Liver (tissue), 10 donors: ENCODE measurements at places on chromosomes 6 and 20.
A peak's percentile ranks its signal among the peaks of the same experiment; 100 is the strongest.

DNA sequence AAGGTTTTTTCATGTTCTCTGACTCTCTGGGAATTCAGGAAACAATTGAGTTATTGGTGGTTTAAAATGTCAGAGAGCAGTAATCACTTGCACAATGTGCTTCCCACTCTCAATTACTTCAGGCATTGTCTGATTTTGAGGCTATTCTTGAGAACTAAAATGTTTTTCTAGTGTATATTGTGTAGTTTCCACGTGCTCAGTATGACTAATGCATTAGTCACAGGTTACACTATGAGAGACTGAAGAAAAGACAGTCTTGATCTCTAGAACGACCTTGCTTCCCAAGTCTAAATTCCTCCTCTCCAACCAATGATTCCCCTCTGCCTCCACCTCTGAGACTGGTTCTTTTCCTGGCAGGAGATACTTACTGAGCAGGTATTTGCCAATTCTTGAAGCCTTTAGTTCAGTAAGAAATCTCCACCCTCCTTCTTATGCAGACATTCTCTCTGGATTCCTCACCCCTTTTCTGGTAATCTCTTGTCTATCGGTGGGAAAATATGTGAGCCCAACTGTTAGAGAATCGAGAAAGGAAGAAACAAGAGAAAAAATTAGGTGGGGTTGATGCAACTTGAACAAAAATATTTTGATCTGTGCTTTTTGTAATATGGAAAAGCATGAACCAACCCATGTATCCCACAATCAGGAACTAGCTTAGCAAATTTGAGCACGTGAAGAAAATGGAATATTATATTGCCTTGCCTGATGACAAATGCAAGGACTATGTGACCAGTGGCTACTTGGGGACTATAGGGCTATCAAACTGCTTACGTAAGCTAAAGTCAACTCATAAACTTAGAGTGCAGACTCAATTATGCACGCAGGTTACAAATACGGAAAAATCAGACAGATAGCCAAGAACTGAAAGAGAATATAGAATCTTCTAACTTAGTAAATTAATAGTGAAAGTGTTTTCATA lies 61.1 kb upstream of the SLC22A16 start:
- H3K4me1 ChIP-seq: no peaks in the 10 kb centered on the region
- no peak overlapping the region for H3K4me3 ChIP-seq
- no peaks in the 10 kb centered on the region for H3K36me3 ChIP-seq
- no peaks in the 10 kb centered on the region for H3K27me3 ChIP-seq
- H3K27ac ChIP-seq: no peak overlapping the region

DNA sequence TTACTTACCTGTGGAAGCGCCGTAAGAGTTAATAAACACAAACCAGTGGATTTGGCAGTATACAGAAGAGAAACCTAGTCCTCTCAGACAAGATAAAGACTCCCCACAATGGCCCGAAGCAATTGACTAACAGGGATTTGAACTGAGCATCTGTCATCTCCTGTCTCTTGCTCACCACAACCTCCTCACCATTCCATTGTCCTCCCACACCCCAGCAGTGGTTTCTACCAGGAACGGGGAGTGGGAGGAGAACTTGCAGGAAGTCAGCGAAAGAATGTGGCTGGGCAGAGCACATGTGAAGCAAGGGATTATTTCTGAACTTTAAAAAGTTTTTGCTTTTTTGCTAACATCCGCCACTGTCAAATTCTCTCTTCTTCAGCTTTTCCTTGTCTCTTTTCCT lies 24.6 kb upstream of the TAAR1 start:
- no peaks in the 10 kb centered on the region for H3K27me3 ChIP-seq
- no peak overlapping the region for H3K27ac ChIP-seq
- H3K36me3 ChIP-seq: no peaks in the 10 kb centered on the region
- no peak for DNase-seq
- no peaks in the 10 kb centered on the region for H3K4me1 ChIP-seq
- H3K4me3 ChIP-seq: no peak overlapping the region

GRCh38 chr20:62269871-62270270 lies 31.6 kb downstream of the OSBPL2 start:
- no peak for DNase-seq
- H3K27ac ChIP-seq: no peak overlapping the region
- no peaks in the 10 kb centered on the region for H3K4me1 ChIP-seq
- no peaks in the 10 kb centered on the region for H3K27me3 ChIP-seq
- H3K36me3 ChIP-seq: peaks cover 23% of the 10 kb centered on the region
- H3K4me3 ChIP-seq: no peak overlapping the region

GRCh38 chr20:14446446-14446845 lies 109.0 kb upstream of the FLRT3 start:
- DNase-seq: no peak
- no peaks in the 10 kb centered on the region for H3K4me1 ChIP-seq
- H3K36me3 ChIP-seq: no peaks in the 10 kb centered on the region
- H3K27ac ChIP-seq: no peak overlapping the region
- no peak overlapping the region for H3K4me3 ChIP-seq
- no peaks in the 10 kb centered on the region for H3K27me3 ChIP-seq

DNA sequence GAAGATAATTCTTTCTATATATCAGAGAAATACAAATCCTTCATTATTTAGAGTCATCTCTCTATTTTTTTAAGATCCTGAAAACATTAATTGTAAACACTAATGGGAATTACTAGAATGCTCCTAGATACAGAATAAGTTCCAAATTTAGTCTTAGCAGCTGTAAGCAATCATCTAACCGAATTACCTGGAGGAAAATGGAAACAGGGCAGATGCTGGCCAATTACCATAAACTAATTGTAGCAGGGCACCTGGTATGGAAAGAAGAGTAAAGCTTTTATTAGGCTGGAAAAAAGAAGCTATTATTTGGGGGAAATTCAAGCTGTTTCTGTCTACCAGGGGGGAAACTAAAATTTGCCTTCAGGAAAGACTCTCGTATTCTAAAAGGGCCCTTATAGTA lies 257.5 kb downstream of the MMUT start:
- H3K27ac ChIP-seq: no peak overlapping the region
- no peaks in the 10 kb centered on the region for H3K27me3 ChIP-seq
- DNase-seq: no peak
- H3K4me3 ChIP-seq: no peak overlapping the region
- H3K36me3 ChIP-seq: no peaks in the 10 kb centered on the region
- no peaks in the 10 kb centered on the region for H3K4me1 ChIP-seq

- H3K4me1 ChIP-seq: peaks cover 7% of the 10 kb centered on the region
- no peak for DNase-seq
- peaks cover 2% of the 10 kb centered on the region for H3K27me3 ChIP-seq
- no peaks in the 10 kb centered on the region for H3K36me3 ChIP-seq
- no peak overlapping the region for H3K27ac ChIP-seq
Observed at GRCh38 chr20:57262301-57262700, 4.1 kb downstream of the BMP7 start.

- H3K36me3 ChIP-seq: no peaks in the 10 kb centered on the region
- no peaks in the 10 kb centered on the region for H3K4me1 ChIP-seq
- H3K27me3 ChIP-seq: no peaks in the 10 kb centered on the region
- H3K27ac ChIP-seq: no peak overlapping the region
- no peak for DNase-seq
Observed at GRCh38 chr6:113805173-113805790, 51.9 kb upstream of the MARCKS start.

- no peak for DNase-seq
- no peak overlapping the region for H3K27ac ChIP-seq
- no peaks in the 10 kb centered on the region for H3K27me3 ChIP-seq
- H3K36me3 ChIP-seq: no peaks in the 10 kb centered on the region
- H3K4me3 ChIP-seq: no peak overlapping the region
Observed at GRCh38 chr6:109964949-109965348, 13.2 kb upstream of the GPR6 start.

- H3K27me3 ChIP-seq: no peaks in the 10 kb centered on the region
Observed at GRCh38 chr6:39952167-39952566, 17.9 kb upstream of the MOCS1 start.

DNA sequence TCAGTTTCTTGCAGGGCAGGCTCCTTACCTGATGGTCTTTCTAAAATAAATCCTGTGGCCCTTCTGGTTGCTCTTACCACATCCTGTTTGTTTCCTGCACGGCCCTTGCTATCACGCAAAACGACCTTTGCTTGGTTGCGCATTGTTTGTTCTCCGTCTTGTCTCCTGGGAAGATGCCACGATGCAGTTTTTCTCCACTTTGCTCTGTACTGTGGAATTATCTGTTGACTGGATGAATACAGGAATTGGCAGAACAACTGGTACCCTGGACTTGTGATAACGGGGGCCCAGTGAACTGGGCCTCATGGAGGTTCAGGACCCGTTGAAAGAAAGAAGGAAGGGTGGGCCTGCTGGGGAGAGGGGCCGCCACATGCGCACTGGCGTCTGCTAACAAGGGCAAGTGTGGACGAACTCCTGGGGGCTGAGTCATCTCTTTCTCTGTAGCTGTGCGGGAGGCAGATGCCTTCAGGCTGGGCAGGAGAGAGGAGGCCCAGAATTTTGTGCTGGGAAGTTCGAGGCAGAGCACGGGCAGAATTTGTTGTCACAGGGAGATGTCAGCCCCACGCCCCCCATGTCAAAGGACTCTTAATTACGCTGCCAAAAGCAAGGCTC lies 139.9 kb downstream of the BMP7 start:
- H3K4me3 ChIP-seq: no peak overlapping the region
- H3K36me3 ChIP-seq: no peaks in the 10 kb centered on the region
- no peak for DNase-seq
- no peaks in the 10 kb centered on the region for H3K27me3 ChIP-seq
- H3K27ac ChIP-seq: no peak overlapping the region

GRCh38 chr6:105449756-105450390 lies 47.0 kb upstream of the PREP start:
- no peaks in the 10 kb centered on the region for H3K36me3 ChIP-seq
- H3K4me1 ChIP-seq: no peaks in the 10 kb centered on the region
- H3K4me3 ChIP-seq: no peak overlapping the region
- DNase-seq: no peak

DNA sequence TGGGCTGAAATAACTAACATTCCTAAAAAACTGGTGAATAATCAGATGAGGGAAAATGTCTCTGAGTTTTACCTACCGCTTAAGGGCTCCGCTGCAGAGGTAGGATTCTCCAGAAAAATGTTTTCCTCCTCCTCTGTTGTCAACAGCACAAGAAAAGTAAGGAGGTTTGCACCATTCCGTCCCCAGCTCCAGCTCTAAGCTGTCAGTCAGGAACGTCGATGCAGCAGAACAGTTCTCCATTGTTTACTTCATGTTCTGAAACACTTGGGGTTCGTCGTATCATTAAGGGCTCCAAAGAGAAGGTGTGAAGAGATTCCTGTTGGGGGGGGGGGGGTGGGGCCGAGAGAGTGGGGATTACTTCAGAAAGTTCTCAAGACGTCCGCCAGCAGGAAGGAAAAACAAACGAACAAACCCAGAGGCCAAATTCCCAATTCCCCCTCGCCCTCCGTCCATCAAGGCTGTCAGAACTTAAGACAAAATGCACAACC lies 734 bp downstream of the MMS22L start:
- no peak overlapping the region for H3K27ac ChIP-seq
- H3K36me3 ChIP-seq: no peaks in the 10 kb centered on the region
- H3K4me1 ChIP-seq: peaks cover 4% of the 10 kb centered on the region

- H3K4me3 ChIP-seq: no peak overlapping the region
- H3K27me3 ChIP-seq: no peaks in the 10 kb centered on the region
- no peak for DNase-seq
- no peak overlapping the region for H3K27ac ChIP-seq
Observed at GRCh38 chr20:59724457-59725366, 120.4 kb downstream of the PHACTR3 start.

GRCh38 chr20:3927486-3928291 lies 38.5 kb downstream of the PANK2 start:
- no peak overlapping the region for H3K27ac ChIP-seq
- peaks cover 3% of the 10 kb centered on the region for H3K4me1 ChIP-seq
- H3K4me3 ChIP-seq: no peak overlapping the region
- H3K36me3 ChIP-seq: peaks cover 2% of the 10 kb centered on the region
- DNase-seq: no peak
- H3K27me3 ChIP-seq: no peaks in the 10 kb centered on the region

- no peak overlapping the region for H3K4me3 ChIP-seq
- H3K27me3 ChIP-seq: no peaks in the 10 kb centered on the region
- H3K4me1 ChIP-seq: no peaks in the 10 kb centered on the region
- H3K27ac ChIP-seq: no peak overlapping the region
Observed at GRCh38 chr6:46815130-46815529, 21.9 kb downstream of the MEP1A start.

GRCh38 chr20:51631011-51631950 lies 88.8 kb upstream of the NFATC2 start:
- no peak overlapping the region for H3K4me3 ChIP-seq
- no peaks in the 10 kb centered on the region for H3K27me3 ChIP-seq
- no peaks in the 10 kb centered on the region for H3K36me3 ChIP-seq
- no peak for DNase-seq
- peak overlapping the region; percentile 10 for H3K27ac ChIP-seq

GRCh38 chr6:159493898-159494585 lies 199.0 kb downstream of the SOD2 start:
- no peak overlapping the region for H3K4me3 ChIP-seq
- H3K27me3 ChIP-seq: no peaks in the 10 kb centered on the region
- H3K27ac ChIP-seq: no peak overlapping the region
- no peak for DNase-seq
- H3K36me3 ChIP-seq: no peaks in the 10 kb centered on the region

DNA sequence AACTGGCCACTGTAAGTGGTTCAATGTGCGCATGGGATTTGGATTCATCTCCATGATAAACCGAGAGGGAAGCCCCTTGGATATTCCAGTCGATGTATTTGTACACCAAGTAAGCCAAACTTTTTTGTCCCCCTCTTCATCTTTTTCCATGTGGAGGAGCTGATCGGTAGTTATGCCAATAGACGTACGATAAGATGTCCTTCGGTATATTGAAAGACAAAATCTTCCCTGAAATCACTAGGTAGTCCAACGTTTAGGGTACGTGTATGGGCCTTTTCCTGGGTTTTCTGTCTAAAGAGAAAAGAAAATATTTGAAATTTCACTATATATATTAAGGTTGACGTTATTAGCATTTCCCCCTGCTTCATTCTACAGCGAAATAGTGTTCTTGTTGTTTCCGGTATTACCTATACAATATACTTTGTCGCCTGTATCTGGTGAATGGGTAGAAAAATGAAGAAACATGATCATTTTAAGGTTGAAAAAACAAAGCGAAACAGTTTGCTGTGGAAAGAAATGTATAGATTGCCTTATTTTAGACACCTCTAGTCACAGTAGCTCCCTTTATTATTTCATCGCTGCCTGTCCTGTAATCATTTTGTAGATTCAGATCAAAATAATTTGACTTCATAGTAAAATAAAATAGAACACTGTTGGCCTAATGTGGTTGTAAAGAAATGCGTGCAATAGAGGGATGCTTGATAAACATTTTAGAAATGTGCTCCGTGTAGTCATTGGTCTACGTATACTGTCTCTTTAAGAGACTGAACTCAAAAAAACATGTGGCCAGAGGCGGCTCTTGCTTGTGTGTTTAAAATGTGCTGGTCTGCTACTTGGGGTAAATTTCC lies 1.5 kb downstream of the LIN28B start:
- no peaks in the 10 kb centered on the region for H3K36me3 ChIP-seq
- H3K4me1 ChIP-seq: no peaks in the 10 kb centered on the region
- no peak for DNase-seq
- no peak overlapping the region for H3K4me3 ChIP-seq
- H3K27me3 ChIP-seq: no peaks in the 10 kb centered on the region

- no peak for DNase-seq
- no peak overlapping the region for H3K4me3 ChIP-seq
- no peaks in the 10 kb centered on the region for H3K4me1 ChIP-seq
- no peaks in the 10 kb centered on the region for H3K36me3 ChIP-seq
- no peaks in the 10 kb centered on the region for H3K27me3 ChIP-seq
Observed at GRCh38 chr6:55666606-55667225, 87.7 kb upstream of the HMGCLL1 start.
